ENCODE measurements at places on chromosomes 1 and 21. TPM values are rescaled to one million over a fixed set of nuclear protein-coding genes. Genes with fewer than 3 reads are reported as not detected.

The GIPC2 gene
- not detected for total RNA-seq

DNA sequence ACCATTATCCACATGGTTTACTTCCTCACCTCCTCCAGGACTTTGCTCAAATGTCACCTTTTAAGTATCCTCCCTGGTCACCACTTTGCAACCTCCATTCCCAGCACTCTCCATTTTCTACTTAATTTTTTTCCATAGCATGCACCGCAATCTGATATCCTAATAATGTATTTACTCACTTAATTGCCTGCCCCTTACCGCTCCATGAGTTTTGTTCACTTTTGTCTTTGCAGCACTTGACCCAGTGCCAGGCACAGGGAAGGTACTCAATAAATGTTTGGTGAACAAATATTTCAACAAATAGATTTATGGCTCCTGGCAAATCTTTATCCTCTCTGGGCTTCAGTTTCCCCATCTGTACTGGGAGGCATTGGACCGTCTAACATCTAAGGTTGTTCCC lies 53.6 kb downstream of the UBE2T start:
- DNase-seq, result no peak

The PLA2G2C gene
- not detected for total RNA-seq

- DNase-seq, result no peak
These were observed 852 bp downstream of the TMEM50A start for GRCh38 chr1:25338986-25339385.

The RCAN3 gene
- total RNA-seq, result 6.5 TPM

DNA sequence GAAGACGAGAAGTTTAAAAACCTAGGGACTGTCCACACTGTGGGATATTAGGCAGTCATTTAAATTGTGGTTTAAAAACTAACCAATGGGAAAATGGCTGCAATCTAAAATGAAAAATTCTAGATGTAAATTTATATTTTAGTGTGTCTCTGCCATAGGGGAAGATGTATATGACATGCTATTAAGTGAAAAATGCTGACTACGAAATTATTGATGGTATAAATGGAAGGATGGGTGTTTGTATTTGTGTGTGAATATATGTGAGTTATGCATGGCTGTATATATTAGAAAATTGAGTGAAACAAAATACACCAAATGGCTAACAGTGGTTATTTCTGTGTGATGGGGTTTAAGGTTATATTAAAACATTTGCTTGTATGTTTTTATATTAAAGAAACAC lies 260.7 kb downstream of the AJAP1 start:
- DNase-seq, result no peak

DNA sequence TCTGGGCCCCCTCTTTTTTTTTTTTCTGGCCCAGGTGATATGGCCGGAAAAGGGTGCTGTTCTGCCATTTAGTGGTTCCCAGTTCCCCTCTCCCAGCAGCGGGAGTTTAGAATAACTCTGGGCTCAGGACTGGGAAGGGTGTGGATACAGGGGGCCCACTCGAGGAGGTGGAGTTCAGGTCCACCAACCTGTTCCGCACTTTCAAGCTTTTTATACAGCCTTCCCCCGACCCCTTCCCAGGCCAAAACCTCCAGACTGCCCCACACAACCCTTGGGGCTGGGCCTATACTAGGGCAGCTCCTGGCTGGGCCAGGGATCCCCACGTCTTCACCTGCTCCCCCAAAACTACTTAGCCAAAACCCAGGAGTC lies 402 bp downstream of the PLEKHG5 start:
- DNase-seq, result no peak

DNA sequence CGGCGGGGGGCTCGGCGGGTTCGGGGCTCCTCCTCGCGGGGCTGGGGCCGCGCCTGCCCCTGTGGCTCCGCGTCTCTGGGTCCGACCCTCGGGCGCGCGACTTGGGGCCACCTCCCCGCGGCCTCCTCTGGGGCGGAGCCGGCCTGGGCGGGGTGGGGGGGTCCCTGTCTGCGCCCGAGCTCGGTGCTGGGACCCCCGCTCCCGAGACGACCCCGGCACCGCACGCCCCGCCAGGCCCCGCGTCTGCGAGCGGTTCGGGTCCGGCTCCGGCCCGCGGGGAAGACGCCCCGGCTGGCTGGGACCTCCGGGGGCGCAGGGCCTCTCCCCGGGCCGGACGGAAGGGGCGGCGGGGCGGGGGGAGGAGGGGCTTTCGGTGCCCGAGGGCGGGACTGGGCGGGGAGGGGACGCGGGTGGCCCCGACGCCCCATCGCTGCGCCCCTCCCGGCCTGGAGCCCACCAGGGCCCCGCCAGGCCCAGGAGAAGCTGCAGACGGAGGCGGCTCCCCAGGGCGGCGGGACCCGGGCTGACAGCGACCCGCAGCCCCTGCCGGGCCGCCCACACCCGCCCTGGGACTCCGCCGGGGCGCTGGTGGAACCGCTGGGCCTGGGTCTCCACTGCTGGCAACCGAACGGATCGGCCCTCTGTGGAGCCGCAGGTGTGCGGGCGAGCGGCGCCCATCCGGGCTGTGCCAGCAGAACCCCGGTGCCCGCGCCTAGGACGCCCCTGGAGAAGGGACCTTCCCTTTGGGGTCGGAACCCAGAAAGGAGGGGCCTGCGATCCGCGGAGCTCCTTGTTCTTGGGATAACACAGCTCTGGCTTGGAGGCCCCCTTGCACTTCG lies 610 bp downstream of the COL6A2 start:
- DNase-seq, result no peak

The CELA2A gene
- total RNA-seq, result not detected

DNA sequence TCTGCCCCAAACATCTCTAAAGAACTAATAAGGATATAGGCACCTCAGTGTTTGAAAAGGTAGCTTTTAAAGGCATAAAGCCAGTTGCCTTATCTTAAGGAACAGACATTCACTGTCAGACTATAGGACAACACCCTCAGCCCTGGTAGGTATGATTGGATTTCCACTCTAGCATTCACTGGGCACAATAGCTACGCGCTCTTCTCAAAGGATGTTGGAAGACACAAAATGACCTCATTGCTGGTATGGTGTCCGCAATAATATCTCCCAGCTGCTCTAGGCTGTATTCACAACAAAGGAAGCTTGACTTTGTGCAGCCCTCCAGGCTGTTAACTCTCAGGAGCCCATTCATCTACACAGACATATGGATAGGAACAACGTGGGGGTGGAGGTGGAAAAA lies 119.4 kb upstream of the CXADR start:
- DNase-seq, result no peak

The CHIA gene
- total RNA-seq, result not detected

- peak; percentile 66 for DNase-seq
These were observed 153.2 kb downstream of the LRIG2 start for GRCh38 chr1:113226148-113226547.

DNA sequence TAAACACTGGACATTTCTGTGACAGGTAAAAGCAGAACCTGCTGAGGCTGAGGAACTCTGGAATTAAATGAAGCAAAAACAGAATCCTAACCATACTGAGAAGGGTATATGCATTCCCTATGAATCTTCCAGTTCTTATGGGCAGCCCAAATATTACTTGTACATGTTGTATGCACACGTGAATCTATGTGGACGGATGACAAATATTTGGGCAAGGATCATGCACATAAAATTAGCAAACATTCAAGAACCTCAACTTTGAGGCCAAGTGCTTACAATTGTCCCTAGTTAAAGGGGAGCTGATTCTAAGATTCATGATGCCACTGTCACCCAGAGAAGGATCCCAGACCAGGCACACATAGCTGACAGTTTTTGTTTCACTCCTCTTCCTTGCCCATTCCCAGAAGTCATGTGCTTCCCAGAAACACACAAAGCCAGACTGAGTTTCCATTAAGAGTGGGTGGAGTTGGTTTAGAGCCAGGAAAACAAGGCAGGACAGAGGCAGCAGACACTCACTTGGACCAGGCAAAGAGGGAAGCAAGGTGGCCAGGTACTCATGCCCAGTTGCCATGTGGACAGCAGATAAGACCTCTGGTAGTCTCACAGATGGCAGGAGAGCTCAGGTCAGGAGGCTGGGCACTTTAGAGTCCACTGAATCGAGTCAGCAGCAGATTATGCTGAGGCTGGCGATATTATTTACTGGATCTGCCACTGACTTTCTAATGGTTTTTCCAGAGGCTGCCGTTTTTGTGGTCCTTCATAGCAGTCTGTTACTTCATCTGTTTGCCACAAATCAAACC lies 25.6 kb downstream of the AK2 start:
- DNase-seq, result no peak

GRCh38 chr1:168470901-168471431 lies 72.8 kb downstream of the XCL2 start:
- DNase-seq, result peak; percentile 87

DNA sequence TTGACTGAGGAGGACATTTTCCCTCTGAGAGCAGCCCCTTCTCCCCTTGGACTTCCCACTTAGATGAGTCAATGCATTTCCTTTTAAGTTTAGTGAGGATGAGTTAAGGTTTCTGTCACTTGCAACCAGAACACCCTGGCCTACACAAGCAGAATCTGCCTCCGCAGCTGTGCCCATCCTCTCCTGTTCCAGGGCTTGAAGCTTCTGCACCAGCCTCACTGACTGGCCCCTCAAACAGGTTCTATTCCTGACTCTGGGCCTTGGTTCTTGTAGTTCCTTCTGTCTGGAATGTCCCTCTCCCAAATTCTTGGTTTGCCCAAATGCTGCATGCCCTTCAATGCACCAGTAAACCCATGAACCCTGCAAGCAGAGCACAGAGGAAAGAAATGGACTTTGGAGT lies 394.4 kb downstream of the PTPRU start:
- DNase-seq, result peak; percentile 18

DNA sequence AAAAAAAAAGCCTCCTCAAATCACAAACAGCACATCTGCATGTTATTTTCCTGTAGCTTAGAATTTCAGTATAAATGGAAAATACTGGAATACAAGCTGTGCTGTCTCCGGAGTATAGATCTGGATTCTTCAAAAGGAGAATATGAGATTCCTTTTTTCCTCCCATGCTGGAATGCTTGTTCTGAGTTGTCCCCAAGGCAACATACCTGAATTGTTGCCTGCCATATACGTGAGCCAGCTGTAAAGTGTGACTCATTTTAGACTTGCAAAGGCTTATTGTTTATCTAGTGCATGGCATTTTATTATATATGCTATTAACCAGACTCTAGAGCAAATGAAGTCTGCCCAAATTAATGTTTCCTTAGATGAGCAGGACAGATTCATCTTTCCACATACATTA lies 95.0 kb upstream of the C1orf105 start:
- peak; percentile 61 for DNase-seq

GRCh38 chr1:145980457-145980994 lies 15.9 kb downstream of the TXNIP start:
- no peak for DNase-seq

The ASPM gene
- 33.5 TPM for total RNA-seq

DNA sequence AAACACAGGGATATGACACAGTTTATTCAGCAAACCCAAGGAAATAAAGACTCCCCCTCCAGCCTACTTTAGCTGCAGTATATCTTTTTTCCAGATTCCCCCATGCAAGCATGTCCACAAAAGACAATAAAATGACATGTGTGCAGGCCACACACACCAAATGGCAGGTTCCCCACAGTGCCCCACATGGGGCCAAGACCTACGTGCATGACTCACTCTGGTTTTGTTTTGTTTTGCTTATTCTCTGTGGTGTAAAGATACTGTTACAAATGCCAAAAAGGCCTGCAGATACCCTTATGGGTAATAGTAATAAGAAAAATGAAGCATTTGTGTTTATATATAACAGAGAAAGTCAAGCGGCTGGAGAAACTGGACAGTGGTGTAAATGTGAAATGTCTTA lies 71.6 kb downstream of the RD3 start:
- peak; percentile 53 for DNase-seq

The ST6GALNAC3 gene
- 0.03 TPM for total RNA-seq

GRCh38 chr1:171780583-171781175 lies 781 bp upstream of the METTL13 start:
- DNase-seq, result no peak

DNA sequence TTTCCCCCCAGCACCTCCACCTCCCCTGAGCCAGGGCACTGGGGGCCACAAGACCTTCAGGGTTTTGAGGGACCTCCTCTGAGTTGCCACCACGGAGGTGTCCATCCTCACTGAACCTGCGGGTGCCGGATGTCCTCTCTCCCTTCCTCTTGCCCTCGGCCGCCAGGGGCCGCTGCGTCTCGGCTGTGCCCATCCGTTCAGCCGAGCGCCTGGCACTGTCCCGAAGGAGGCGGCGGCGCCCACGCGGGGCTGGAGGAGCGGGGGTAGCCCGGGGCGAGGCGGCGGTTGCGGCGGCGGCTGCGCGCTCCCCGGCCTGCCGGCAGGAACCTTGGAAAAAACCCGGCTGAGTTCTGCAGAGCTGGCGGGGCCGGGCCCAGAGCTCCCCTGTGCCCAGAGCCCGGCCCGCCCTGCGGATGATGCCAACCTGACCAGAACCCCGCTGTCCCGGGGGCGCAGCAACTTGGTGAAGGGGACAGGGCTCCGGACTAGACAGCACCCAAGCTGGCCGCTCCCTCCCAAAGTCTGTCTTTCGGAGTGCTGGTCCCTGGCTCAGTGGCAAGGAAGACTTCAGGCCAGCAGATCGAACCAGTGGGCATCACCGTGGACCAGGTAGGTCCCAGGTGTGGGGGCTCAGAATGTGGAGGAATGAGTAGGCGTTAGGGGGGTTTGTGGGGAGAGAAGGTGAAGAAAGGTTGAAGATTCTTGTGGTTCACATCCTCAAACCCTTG lies 3.7 kb upstream of the PPM1J start:
- DNase-seq, result peak; percentile 53

GRCh38 chr1:77732090-77732489 lies 27.6 kb downstream of the USP33 start:
- DNase-seq, result no peak

Data from HT1080 (cell line).